ENCODE measurements at places on chromosomes 11 and 22.

GRCh38 chr11:130787973-130788570, 128.2 kb downstream of the SNX19 start:
- DNase-seq, result no peak

DNA sequence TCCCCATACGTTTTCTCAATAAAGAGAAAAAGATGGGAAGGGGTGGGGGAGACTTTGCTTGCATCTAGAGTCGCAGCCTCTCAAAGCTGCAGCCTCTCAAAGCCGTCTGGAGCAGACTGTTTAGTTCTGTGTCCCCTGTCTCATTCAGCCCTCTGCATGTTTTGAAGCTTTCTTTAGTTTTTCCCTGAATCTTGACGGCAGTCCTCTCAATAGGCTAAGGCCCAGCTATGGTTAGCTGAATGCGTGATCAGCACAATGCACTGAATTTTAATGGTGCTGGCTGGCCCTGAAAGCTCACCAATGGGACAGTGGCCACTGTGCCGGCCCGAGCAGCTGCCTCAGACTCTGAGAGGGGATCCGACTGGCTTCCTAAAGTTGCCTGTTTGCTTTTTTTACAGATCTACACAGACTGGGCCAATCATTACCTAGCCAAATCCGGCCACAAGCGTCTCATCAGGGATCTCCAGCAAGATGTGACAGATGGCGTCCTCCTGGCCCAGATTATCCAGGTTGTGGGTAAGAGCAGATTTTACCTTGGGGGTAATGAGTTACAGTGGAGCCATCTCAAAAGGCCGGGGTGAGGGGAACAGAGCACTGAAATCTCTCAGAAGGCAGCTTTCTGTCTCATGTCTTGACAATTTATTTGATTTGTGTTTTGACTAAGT, 119.6 kb downstream of the NAV2 start:
- DNase-seq, result no peak

- peak; percentile 47 for DNase-seq
These were observed 28.1 kb upstream of the FBXO3 start for GRCh38 chr11:33802194-33802950.

DNA sequence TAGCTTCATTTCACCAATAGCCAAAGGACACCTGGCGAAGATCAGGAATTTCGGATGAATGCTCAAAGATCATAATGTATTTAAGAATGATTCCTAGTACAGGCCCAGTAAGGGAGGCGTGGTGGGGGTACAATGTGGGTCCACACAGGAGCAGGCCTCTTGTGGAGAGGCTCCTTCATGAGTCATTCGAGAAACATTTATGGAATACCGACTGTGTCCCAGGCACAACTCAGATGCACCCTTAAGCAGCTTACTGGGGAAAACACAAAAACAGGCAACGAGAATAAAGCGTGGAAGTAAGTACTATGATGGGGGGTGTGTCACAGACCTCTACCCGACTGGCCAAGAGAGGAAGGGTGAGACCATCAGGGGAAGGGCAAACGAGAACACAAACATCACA, 44.5 kb downstream of the SMCO4 start:
- no peak for DNase-seq

- no peak for DNase-seq
These were observed 5.5 kb downstream of the C11orf16 start for GRCh38 chr11:8927233-8927632.

All from uterus (tissue), 4 donors.